ENCODE measurements at places on chromosomes 5 and 9. TPM values are rescaled to one million over a fixed set of nuclear protein-coding genes. Genes with fewer than 3 reads are reported as not detected.

DNA sequence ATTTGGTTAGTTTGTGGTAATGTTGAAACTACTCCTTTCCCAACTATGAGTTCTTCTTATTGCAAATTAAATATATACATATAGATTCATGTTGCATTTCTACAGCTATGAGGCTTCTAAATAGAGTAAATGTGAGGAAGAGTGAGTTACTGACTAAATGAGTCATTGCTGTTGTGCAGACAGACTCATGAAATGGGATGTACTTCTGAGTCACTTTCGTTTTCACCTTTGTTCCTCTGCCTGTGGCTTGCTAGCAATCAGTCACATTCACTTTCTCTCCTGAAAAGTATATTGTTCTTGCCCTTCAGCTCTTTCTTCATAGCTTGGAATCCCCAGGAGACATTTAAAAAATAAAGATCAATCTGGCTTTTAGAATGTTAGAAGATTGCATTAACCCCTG, 295.5 kb upstream of the SMC2 start:
- peak; percentile 4 for DNase-seq

GRCh38 chr5:105573575-105573974, 2011.0 kb upstream of the NUDT12 start:
- no peak for DNase-seq

DNA sequence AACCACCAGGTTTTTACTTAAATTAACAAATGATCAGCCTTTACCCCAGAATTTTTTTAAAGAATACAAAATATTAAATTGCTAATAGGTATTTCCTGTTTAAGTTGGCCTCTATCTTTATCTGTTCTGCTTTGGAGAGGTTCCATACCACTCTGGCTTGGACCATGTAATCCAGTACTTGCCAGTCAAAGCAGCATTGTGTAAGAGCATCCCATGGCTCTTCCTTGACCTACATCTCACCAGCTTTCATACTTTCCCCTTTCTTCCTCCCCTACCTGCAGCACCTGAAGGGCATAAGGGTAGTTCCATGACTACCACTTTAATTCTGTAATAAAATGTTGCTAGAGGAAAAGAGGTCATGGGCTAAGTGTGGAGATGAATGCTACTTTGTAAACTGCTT, 140.8 kb upstream of the MTAP start:
- no peak for DNase-seq

- no peak for DNase-seq
These were observed 288.9 kb downstream of the RAB3C start for GRCh38 chr5:58871648-58872242.

- DNase-seq = peak; percentile 63
These were observed 112.8 kb downstream of the C9orf152 start for GRCh38 chr9:110095161-110095595.

- no peak for DNase-seq
These were observed 303.2 kb upstream of the GRAMD2B start for GRCh38 chr5:126119887-126120442.

GRCh38 chr5:118247458-118247857, 740.9 kb downstream of the DTWD2 start:
- no peak for DNase-seq

GRCh38 chr5:53095931-53096525, 13.5 kb downstream of the MOCS2 start:
- DNase-seq = peak; percentile 68

- DNase-seq = no peak
These were observed 68.6 kb upstream of the DPYSL3 start for GRCh38 chr5:147578228-147579024.

- peak; percentile 34 for DNase-seq
These were observed 163.2 kb downstream of the LPAR1 start for GRCh38 chr9:110874963-110875674.

DNA sequence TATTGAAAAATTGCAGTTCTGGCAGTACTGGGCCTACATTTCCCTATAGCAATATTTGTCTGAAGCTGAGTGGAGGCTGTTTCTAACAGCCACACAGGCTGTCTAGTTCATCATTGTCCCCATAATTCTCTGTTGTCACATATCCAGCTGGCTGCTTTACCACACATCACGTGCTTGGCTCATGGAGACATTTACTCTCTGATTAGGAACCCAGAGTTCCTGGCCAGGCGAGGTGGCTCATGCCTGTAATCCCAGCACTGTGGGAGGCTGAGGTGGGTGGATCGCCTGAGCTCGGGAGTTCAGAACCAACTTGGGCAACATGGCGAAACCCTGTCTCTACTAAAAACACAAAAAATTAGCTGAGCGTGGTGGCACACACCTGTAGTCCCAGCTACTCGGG, 81.4 kb downstream of the PGM5 start:
- DNase-seq = peak; percentile 78

GRCh38 chr5:35884191-35884769, 27.6 kb downstream of the IL7R start:
- DNase-seq = no peak

GRCh38 chr5:125210242-125210947, 464.0 kb upstream of the ZNF608 start:
- DNase-seq = no peak

DNA sequence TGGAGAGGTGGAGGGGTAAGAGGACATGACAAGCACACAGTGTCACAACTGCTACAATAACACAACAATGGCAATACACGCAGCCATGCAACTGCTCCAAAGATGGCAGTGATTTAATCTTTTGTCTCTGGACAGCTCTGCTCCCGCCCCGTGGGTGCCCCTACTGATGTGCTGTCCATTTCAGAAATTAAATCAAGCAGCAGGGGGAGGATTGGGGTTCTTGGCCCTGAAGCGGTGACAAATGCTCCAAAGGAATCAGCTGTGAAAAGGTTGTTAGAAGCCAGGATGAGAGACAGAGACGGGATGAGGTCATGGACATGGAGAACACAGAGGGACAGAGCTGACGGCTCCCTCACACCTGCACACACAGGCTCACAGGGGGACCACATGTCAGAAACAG, 22.6 kb downstream of the CNTFR start:
- no peak for DNase-seq

DNA sequence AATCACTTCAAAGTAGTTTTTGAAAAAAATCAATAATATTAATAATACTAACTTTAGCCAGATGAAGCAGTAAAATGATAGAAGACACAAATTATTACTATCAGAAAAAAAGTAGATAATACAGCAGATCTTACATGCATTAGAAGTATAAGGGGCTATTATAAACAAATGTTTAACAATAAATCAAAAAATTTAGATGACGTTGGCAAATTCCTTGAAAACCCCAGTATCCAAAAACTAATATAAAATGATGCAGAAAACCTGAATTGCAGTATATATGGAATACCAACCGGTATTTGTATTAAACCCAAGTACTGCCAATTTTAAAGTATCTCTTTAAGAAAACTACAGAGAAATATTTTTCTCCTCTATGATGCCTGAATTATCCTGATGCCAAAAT, 573.3 kb upstream of the CTNND2 start:
- DNase-seq = no peak

- peak; percentile 91 for DNase-seq
These were observed 32.2 kb downstream of the PRLR start for GRCh38 chr5:35198075-35198474.

GRCh38 chr9:135230817-135231520, 143.5 kb downstream of the OLFM1 start:
- DNase-seq = no peak

- peak; percentile 95 for DNase-seq
These were observed at the start of gene DAPK1 for GRCh38 chr9:87497604-87498045. Gene DAPK1 (plus strand): TSS chr9:87497867. CDS start chr9:87499078, 1,211 bp downstream.

DNA sequence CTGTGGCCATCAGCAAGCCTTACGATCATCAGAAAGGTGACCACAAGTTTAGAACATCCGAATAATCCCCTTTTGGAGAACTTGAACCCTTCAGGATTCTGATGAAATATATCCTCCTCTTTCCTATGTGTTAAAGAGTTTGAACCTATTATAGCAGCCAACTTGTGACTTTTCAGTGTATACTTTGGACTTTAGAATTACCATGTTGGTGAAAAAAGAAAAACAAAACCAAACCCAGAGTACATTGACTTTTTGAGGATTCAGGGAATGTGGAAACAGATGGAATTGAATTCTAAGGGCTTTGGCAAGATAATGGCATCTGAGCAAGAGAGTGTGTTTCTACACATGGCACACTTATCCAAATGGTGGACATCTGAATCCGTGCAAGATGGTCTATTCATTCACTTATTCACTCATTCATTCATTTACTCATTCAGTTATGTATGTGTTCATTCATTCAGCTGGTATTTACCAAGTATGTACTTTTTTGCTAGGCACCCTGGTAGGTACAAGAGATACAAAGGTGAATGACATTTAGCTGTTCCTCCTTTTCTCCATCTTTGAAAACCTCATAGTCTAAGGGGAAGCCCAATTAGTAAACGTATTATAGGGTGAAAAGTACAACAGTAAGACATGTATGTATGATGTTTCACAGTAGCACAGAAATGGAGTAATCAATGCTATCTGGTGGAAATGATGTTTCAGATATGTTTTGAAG, 91.8 kb downstream of the PRDM6 start:
- no peak for DNase-seq

DNA sequence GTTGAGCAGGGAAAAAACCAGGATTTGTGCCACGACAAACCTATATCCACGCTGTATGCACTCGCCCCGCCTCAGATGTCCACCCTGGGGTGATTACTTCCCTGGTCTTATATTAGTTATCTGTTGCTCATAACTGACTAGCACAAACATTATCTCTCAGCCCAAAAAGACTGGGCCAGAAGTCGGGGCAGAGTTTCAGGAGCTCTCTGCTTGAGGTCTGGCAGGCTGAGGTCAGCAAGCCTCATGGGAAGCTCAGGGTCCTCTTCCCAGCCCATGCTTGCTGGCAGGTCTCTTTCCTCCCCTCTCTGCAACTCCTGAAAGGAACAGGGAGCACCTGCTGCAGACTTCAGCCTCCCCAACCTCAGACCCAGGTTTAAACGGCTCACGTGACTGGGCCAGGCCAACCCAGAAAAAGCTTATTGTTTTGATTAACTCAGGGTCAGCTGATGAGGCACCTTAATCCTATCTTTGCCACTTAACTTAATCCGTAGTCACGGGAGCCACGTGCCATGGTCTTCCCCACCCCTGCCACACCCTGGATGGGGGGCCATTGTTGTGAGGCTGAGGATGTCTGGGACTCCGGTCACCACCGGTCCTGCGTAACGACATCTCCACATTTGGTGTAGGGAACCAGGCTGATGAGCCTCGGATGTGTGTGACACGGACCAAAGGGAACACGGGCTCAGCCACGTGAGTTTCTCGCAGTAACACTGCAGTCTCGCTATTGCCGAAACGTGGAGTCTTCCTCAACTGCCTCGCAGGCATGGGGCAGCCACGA, 123.7 kb upstream of the IRX4 start:
- no peak for DNase-seq

DNA sequence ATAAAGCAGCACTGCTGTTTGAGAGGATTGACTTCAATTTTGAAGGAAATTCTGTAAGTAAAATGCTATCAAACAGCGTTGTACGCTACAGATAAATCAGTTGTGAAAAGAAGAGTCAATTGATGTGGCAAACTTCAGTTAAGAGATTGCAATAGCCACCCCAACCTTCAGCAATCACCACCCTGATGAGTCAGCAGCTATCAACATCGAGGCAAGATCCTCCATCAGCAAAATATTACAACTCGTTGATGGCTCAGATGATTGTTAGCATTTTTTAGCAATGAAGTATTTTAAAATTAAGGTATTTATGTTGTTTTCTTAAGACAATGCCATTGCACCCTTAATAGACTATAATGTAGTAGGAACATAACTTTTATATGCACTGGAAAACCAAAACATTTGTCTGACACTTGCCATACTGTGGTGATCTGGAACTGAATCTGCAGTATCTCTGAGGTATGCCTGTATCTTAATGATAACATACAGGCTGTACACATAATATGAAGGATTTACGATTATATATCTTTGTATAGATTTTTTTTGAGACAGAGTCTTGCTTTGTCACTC, 47.5 kb downstream of the VPS13A start:
- DNase-seq = no peak

- DNase-seq = peak; percentile 54
These were observed 24.3 kb downstream of the CPLX2 start for GRCh38 chr5:175895686-175896102.

DNA sequence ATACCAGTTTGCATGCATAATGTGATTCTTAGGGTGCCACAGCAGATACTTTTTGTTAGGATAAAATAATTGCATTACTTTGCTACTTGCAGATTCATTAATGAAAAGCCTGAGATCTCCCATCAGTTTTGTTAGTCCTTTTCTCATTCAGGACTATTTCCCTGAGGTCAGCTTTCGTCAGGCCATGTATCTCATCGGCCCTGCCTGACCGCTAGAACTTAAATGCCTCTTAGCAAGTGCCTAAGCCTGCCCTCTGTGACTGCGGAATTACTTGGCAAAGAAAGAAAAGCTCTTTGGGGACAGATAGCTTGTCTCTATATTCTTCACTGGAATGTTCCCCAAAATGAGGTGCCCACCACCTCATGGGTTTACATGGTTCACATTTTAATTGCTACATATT, 147.8 kb downstream of the KCTD16 start:
- no peak for DNase-seq

- DNase-seq = peak; percentile 68
These were observed 2.0 kb upstream of the ZNF462 start for GRCh38 chr9:106860721-106861639.

GRCh38 chr5:2751592-2752021, at the start of gene IRX2:
Gene IRX2 (minus strand): TSS chr5:2751677. CDS start chr5:2751413, 264 bp downstream.
- DNase-seq = peak; percentile 93

DNA sequence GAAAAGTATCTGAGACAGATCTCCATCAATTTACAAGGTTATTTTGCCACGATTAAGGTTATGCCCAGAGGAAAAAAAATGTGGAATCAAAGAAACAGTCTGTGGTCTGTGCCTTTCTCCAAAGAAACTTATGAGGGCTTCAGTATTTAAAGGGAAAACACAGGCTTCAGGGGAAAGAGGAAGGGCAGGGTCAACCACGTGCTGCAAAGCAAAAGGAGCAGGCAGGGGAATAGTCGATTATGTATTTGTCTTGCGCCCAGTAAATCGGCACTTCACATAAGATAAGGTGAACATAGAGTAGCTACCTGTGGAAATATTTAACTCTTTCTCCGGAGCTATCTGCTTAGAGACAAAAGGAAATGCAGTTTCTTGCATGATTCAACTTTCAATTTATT, 343.7 kb downstream of the RAB3C start:
- DNase-seq = no peak

DNA sequence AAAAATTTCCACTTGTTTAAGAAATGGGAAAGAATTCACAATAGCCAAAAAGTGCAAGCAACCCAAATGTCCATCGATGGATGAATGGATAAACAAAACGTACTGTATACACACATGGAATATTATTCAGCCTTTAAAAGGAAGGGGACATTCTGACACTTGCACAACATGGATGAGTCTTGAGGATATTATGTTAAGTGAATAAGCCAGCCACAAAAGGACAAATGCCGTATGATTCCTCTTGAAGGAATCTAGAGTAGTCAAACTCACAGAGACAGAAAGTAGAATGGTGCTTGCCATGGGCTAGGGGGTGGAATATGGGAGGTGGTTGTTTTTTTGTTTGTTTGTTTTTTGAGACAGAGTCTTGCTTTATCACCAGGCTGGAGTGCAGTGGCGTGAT, 3.8 kb upstream of the ATP6V0E1 start:
- DNase-seq = no peak

The FAM169A gene
- 11.2 TPM for total RNA-seq

The PTGES gene
- not detected for total RNA-seq

The PRLR gene
- 4.5 TPM for total RNA-seq

The LCN9 gene
- total RNA-seq = not detected

The PKD2L2 gene
- total RNA-seq = not detected

The DOCK2 gene
- 50.2 TPM for total RNA-seq

The PLAC8L1 gene
- total RNA-seq = not detected

The KIAA0825 gene
- total RNA-seq = 4.9 TPM

The FGFR4 gene
- 10.3 TPM for total RNA-seq

The GLRA1 gene
- total RNA-seq = not detected

The RAD23B gene
- total RNA-seq = 86.8 TPM

The IL31RA gene
- 0.18 TPM for total RNA-seq

The GPR150 gene
- 0.18 TPM for total RNA-seq

All from stomach (tissue), 19 donors.